NCI-H524 treated with DMSO at 0.1 percent for 48 hours (cell line): ENCODE measurements at places on chromosomes 13 and 19.

DNA sequence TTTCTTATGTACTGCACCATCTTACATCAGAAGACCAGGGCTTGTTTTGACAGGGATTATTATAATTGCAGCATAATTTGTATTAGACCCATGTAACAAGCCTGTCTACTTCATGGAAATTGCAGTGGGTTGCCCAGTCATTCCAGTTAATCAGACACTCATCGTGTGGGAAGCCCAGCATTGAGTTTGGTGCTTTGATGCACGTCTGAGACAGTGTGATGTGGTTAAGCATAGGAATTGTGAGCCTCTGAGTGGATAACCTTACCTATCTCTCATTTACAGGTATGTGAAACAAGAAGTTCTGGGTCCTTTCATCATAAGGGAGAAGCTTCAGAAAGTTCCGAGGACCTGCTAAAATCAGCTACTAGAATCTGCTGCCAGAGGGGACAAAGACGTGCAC lies 12.8 kb downstream of the RGCC start:
- DNase-seq: no peak

- DNase-seq: no peak
These were observed 18.5 kb upstream of the FAM216B start for GRCh38 chr13:42762917-42763316.

DNA sequence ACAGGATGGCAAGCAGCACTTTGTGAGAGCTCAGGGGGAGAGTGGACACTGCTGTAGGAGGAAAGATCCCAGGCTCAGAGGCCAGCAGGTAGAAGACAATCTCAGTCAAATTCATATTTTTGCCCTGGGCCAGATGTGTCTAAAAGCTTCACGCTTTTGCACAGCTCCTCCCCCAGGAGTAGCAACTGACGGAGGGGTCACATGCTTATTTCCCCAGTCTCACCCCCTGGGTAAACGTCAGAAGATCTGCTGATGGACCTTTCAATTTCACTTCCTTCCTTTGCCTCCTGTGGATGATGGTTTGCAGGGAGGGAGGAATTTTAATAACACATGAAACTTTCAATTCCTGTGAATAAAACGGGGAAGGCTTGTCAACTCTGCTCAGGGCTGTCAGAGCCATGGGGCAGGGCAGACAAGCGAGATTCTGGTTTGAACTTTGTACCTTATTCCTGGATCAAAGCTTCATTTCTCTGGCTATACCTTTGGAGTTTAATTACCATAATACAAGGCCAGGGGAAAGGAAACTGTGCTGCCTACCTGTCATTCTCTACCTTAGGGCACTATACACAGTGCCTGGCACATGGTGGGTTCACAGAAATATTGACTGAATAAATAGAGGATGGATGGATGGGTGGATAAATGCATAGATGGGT lies 41.0 kb downstream of the POU4F1 start:
- no peak for DNase-seq

DNA sequence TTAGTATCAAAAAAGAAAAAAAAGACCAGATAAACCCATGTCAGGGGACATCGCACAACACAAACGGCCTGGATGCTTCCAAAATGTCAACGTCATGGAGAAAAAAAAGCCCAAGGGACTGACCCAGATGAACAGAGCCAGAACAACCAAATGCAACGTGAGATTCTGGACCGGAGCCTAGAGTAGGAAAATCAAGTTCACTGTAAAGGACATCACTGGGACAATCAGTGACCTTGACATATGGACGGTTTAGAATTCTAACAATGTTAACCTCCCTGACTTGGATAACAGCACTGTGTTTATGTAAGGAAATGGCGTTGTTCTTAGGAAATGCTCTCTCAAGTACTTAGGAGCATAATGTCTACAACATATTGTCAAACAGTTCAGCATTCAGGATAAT lies 15.1 kb upstream of the EMP3 start:
- no peak for DNase-seq

DNA sequence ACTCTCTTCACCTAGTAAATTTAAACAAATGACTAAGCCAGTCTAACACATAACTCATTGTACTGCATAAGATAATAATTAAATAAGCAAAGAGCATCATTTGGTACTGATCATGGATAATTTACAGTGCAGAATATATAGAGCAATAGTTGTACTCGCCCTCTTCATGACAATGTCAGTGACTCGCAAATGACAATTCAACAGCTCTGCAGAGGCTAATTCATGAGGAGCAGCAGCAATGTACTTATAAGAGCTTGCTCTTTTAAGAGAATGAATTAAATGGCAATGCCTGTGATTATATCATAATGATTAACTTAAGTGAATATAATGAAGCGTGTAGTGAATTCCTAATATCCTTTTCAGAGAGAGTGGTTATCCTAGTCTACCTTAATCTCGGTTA lies 284.5 kb upstream of the PCDH20 start:
- DNase-seq: no peak

DNA sequence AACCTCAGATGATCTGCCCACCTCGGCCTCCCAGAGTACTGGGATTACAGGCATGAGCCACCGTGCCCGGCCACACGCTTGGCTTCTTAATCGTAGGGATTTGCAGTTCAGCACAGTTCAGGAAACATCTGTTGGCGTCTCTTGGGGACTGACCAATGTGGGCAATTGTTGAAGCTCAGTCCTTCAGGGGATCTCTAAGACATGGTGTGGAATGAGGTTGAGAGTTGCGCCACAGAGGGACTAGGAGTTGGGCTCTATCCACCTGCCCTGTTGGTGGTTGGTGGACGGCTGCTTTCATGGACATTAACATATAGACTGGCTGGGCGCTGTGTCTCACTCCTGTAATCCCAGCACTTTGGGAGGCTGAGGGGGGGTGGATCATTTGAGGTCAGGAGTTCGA lies 37.3 kb upstream of the SIN3B start:
- DNase-seq: no peak

GRCh38 chr19:7483720-7484201 lies 5.1 kb downstream of the PEX11G start:
- no peak for DNase-seq

- DNase-seq: no peak
These were observed 770.3 kb upstream of the SLITRK5 start for GRCh38 chr13:86900906-86901305.

GRCh38 chr19:43407416-43408005 lies 7.2 kb upstream of the TEX101 start:
- DNase-seq: no peak

- peak; percentile 49 for DNase-seq
These were observed 8.6 kb upstream of the NUP62 start for GRCh38 chr19:49937750-49938381.

GRCh38 chr19:58059003-58059670 lies at the start of gene ZNF135:
Gene ZNF135, plus strand, starts transcription at chr19:58059282. Its CDS starts 721 bp downstream, at chr19:58060003.
- DNase-seq: peak; percentile 34

DNA sequence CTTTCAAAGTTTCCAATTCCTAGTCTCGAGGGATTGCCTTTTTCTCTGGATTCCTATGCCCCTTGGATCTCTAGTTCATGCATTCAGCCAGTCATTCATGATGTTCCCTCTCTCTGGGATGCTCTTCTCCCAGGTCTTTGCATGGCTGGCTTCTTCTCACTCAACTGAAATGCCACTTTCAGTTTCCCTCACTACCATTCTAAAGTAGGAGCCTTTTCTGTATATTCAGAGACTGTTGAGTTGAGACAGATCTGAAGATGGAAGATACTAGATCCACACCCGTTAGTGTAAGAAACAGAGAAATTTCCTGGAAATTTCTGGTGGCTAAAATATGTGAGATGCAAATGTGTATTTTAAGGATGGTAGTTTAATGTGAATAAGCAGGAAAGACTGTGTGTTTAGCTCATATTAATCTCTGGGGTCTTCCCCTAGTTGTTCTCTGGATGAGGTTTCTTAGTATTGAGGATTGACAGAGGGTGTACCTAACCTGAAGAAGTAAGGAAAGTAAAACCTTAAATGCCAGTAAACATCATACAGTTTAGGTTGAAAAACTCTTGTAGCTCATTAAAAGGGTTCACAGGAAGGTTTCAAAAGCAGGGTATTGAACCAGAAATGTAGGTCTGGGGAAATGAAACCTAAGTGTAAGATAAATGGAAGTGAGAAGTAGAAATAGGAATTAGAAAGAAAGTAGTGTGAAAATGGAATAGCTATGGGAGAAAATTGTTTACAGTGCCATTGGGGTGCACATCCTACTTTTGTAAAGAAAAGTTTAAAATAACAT lies 331.3 kb downstream of the NDFIP2 start:
- DNase-seq: no peak

DNA sequence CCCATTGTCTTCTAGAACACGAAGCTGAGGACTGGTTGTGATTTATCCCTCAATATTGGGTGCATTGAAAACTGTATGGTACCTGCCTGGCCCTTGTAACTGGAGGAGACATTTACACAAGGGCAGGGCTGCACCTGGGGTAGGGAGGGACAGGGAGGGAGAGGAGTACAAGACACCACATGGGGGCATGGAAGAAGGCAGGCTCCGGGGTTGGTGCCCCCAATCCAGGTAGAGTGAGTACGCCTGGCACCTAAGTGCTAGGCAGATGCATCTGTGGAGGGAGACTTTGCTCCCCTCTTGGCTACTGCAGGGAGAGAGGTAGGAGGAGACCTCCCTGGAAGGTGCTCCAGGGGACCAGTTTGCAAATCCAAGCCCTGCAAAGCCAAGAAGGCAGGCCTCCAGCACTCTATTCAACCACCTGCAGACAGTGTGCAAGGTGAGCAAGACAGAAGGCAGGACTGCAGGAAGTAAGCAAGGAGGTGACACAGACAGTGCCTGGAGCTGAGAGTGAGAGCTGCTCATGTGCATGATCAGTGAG lies 19.4 kb upstream of the UQCRFS1 start:
- no peak for DNase-seq

DNA sequence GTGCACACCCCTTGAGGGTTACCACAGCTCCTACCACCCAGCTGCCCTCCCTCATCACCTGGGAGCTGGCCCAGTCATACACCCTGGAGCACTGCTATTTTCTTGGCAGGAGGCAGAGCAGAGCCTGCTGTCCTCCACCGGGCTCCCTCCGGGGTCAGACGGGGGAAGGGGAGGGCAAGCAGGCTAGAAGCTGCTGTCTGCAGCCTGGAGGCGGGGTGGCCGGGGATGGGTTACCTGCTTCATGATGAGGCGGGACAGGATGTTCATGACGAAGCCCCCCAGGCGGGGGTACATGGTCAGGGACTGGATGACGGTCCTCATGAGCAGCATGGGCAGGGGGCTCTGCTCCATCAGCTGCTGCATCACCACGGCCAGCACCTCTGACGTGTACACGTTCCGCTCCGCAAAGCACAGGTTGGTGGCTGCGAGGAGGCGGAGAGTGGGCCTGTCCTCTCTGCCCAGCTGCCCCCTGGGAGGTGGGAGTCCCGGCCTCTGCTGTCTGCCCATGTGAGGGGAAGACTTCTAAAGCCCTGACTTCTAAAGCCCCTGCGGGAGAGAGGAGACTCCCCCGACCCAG lies 2.7 kb upstream of the RSPH6A start:
- no peak for DNase-seq

DNA sequence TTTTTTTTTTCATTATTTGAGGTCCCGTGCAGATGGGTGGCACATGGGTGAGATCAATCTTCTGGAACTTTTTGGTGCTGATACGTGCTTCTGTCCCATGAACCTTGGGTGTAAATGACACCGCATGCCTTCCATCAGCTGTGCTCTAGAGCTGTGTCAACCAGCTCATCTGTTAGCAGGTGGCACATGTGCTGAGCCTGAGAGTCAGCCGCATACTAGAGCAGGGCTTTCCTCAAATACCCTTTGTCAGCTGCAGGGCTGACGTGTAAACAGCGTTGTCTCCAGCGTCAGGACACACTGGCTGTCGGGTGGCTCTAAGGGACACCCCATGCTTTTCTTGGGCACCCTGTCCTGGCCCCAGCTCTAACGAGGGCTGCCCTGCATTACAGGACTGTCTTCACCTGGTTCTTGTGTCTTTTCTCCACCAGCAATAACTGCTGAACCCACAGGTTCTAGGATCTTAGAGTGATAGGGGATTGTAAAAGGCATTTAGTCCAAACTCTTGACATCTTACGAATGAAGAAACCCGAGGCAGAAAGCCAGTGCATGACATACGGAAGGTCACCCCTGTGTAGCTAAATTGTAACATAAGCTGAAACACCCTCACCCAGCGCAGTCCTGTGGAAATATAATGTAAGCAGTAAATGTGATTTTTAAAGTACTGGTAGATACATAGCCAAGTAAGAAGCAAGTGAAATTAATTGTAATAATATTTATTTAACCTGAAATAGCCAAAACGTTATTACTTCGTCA lies 119.5 kb downstream of the LRCH1 start:
- no peak for DNase-seq

DNA sequence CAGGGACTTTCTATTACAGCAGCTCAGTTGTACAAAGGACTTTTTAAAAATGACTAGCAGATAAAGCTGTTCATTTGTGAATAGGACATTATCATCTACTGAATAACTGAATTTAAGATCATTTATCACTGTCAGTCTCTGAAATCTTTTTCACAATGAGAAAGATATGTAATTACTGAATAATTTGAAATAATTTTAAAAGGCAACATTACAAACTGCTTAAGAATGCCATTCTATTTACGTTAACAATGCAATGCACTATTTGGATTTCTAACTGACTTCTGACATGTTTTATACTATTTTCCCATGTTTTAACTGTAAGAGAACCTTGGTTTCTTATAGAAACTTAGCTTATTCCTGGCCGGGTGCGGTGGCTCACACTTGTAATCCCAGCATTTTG lies 2033.0 kb upstream of the PCDH20 start:
- no peak for DNase-seq

GRCh38 chr13:38602266-38602665 lies 84.6 kb upstream of the FREM2 start:
- DNase-seq: no peak

- no peak for DNase-seq
These were observed 13.4 kb downstream of the THOP1 start for GRCh38 chr19:2798733-2799132.

- no peak for DNase-seq
These were observed 1.8 kb downstream of the TNFAIP8L1 start for GRCh38 chr19:4641132-4641531.

DNA sequence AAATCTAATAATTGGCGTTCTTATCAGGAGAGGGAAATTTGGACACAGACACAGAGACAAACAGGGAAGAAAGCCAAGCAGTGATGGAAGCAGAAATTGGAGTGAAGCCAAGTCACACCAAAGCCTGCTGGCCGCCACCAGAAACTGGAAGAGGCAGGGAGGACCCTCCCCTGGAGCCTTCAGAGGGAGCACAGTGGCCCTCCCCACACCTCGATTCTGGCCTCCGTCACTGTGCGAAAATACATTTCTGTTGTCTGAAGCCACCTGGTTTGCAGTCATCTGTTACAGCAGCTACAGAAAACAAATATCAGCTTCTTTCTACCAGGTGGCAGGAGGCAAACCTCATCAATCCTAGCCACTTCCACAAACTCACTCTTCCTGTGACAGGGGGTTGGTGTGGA lies 8.3 kb upstream of the TLE6 start:
- DNase-seq: no peak

- DNase-seq: no peak
These were observed 8.2 kb downstream of the CDK8 start for GRCh38 chr13:26262156-26262555.

GRCh38 chr13:71613066-71613745 lies 253.8 kb downstream of the DACH1 start:
- DNase-seq: no peak

GRCh38 chr19:15263361-15263985 lies 31.2 kb upstream of the EPHX3 start:
- DNase-seq: no peak
